A673 (cell line): ENCODE measurements at places on chromosomes 6 and 20. TPM values are rescaled to one million over a fixed set of nuclear protein-coding genes. Genes with fewer than 3 reads are reported as not detected.

- no peak overlapping the region for H3K27ac ChIP-seq
- DNase-seq, result no peak
- peaks cover 52% of the 10 kb centered on the region for H3K27me3 ChIP-seq
- H3K4me3 ChIP-seq, result no peak overlapping the region
- H3K4me1 ChIP-seq, result no peaks in the 10 kb centered on the region
- H3K36me3 ChIP-seq, result no peaks in the 10 kb centered on the region
These were observed 258.7 kb downstream of the TAF4 start for GRCh38 chr20:61806995-61807394.

DNA sequence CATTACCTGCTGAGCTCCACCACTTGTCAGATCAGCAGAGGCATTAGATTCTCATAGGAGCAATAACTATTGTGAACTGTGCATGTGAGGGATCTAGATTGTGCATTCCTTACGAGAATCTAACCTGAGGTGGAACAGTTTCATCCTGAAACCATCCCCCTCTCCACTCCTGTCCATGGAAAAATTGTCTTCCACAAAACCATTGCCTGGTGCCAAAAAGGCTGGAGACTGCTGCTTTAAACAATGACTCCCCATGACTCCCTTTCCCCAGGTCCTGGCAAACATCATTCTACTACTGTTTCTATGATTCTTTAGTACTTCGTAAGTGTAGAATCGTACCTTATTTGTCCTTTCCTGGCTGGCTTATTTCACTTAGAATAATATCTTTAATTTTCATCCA, 9.7 kb upstream of the DYNLRB1 start:
- H3K36me3 ChIP-seq, result peaks cover 28% of the 10 kb centered on the region
- no peaks in the 10 kb centered on the region for H3K4me1 ChIP-seq
- no peaks in the 10 kb centered on the region for H3K27me3 ChIP-seq
- no peak overlapping the region for H3K27ac ChIP-seq

- no peaks in the 10 kb centered on the region for H3K27me3 ChIP-seq
- no peaks in the 10 kb centered on the region for H3K36me3 ChIP-seq
- DNase-seq, result no peak
- no peak overlapping the region for H3K4me3 ChIP-seq
- no peaks in the 10 kb centered on the region for H3K4me1 ChIP-seq
These were observed 184.7 kb upstream of the PREP start for GRCh38 chr6:105587349-105588122.

- H3K4me3 ChIP-seq, result no peak overlapping the region
- H3K36me3 ChIP-seq, result no peaks in the 10 kb centered on the region
- peaks cover 19% of the 10 kb centered on the region for H3K4me1 ChIP-seq
- DNase-seq, result no peak
These were observed 22.8 kb upstream of the EPM2A start for GRCh38 chr6:145758113-145758512.

DNA sequence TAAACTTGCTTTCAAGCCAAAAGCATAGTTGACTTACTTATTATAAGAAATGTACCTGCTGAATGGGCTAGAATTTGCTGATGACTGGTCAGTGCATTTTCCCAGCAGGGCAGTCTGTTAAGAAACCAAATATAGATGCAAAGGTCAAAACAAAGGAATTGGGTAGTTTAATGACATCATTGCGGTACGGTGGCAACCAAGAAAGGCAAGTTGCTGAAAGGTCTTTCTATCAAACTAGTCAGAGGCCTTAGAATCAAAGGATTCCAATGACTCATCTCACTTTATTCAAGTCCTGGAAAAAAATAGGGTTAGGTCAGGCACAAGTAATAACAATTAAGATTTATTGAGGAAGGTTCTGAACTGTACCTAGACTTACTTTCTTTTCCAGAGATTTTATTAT, 76.4 kb downstream of the KIZ start:
- no peak overlapping the region for H3K4me3 ChIP-seq
- H3K4me1 ChIP-seq, result no peaks in the 10 kb centered on the region
- no peak for DNase-seq
- no peaks in the 10 kb centered on the region for H3K36me3 ChIP-seq

DNA sequence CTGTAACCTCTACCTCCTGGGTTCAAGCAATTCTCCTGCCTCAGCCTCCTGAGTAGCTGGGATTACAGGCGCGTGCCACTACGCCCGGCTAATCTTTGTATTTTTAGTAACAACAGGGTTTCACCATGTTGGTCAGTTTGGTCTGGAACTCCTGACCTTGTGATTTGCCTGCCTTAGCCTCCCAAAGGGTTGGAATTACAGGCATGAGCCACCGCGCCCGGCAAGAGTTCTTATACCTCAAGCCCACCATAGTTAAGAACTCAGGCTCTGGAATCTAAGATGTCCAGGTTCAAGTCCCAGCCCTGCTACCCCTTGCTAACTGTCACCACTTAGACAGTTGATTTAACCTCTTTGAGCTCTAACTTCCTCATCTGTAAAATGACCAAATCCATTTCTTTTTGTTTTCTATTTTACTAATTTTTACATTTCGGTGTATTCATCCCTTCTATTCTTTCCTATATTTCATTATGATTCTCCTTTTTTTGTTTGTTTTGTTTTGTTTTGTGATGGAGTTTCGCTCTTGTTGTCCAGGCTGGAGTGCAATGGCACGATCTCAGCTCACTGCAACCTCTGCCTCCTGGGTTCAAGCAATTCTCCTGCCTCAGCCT, 104.8 kb upstream of the ZNF217 start:
- no peaks in the 10 kb centered on the region for H3K27me3 ChIP-seq
- no peak for DNase-seq
- peaks cover 5% of the 10 kb centered on the region for H3K4me1 ChIP-seq
- H3K27ac ChIP-seq, result no peak overlapping the region

GRCh38 chr6:47083586-47084047, 41.5 kb upstream of the ADGRF1 start:
- no peaks in the 10 kb centered on the region for H3K36me3 ChIP-seq
- no peak overlapping the region for H3K27ac ChIP-seq
- H3K4me3 ChIP-seq, result no peak overlapping the region
- peak; percentile 85 for DNase-seq
- H3K4me1 ChIP-seq, result peaks cover 17% of the 10 kb centered on the region
- no peaks in the 10 kb centered on the region for H3K27me3 ChIP-seq

- no peaks in the 10 kb centered on the region for H3K27me3 ChIP-seq
- no peak overlapping the region for H3K27ac ChIP-seq
- H3K4me3 ChIP-seq, result no peak overlapping the region
- H3K36me3 ChIP-seq, result no peaks in the 10 kb centered on the region
These were observed 22.6 kb upstream of the SIRPA start for GRCh38 chr20:1872459-1873097.

- H3K27ac ChIP-seq, result peak overlapping the region; percentile 77
- H3K36me3 ChIP-seq, result no peaks in the 10 kb centered on the region
- H3K4me3 ChIP-seq, result no peak overlapping the region
- peaks cover 94% of the 10 kb centered on the region for H3K4me1 ChIP-seq
- DNase-seq, result peak; percentile 24
- no peaks in the 10 kb centered on the region for H3K27me3 ChIP-seq
These were observed 27.0 kb downstream of the TOX2 start for GRCh38 chr20:43941476-43942200.

- no peak overlapping the region for H3K4me3 ChIP-seq
- no peaks in the 10 kb centered on the region for H3K36me3 ChIP-seq
- no peaks in the 10 kb centered on the region for H3K27me3 ChIP-seq
- no peak for DNase-seq
- no peaks in the 10 kb centered on the region for H3K4me1 ChIP-seq
These were observed 31.2 kb downstream of the GCNT2 start for GRCh38 chr6:10552270-10552810.

DNA sequence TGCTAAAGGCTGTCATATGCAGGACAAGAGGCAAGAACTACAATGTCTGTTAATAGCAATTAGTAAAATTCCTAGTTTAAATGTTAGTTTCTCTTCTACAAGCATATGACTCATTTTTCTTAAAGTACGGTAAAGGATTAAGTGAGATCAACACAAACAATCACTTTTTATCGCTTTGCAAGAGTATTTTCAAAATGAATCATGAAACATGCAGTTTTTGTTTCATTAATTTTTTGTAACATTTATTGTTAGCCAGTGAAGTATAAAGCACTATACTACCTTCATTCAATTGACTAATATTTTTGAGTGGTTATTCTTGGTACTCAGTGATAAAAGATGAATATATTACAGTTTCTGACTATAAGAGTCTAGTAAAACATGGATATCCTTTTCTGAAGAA, 138.6 kb downstream of the AHI1 start:
- H3K36me3 ChIP-seq, result no peaks in the 10 kb centered on the region
- no peaks in the 10 kb centered on the region for H3K4me1 ChIP-seq
- H3K4me3 ChIP-seq, result no peak overlapping the region
- no peak for DNase-seq
- H3K27ac ChIP-seq, result no peak overlapping the region

DNA sequence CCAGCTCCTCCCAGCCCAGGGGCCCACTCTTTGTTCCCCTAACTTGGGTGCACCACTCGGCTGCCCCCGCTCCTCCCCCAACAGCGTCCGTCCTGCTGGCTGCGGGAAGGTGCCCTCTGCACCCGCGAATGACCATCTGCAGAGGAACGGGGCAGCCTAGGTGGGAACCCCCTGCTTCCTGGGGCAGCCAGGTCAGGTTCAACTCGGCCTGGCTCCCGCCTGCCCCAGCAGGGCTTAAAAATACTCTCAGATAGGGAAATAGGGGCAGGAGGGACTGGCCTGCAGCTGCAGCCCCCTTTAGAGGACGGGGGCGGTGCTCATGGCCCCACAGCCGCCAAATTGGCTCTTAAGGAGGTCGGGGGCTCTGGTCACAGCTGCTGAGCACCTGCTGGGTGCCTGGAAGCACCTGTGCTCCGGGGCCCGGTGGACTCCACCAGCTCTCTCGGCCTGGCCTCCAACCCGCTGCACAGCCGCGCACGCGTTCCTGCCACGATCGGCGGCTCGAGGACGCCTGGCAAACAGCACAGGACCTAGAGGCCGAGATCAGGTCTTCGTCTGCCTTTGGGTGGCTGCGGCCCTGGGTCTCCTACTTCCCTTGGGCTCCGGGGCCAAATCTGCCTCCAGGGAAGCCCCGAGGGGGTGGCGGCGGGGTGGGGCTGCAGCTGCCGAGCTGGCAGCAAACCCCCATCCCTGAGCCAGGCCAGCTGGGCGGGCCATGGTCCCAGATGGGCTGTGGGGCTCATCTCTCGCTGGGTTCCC, 700 bp upstream of the LAMA5 start:
- H3K4me1 ChIP-seq, result peaks cover 29% of the 10 kb centered on the region
- H3K27ac ChIP-seq, result no peak overlapping the region
- no peak for DNase-seq
- peaks cover 23% of the 10 kb centered on the region for H3K27me3 ChIP-seq
- no peaks in the 10 kb centered on the region for H3K36me3 ChIP-seq

DNA sequence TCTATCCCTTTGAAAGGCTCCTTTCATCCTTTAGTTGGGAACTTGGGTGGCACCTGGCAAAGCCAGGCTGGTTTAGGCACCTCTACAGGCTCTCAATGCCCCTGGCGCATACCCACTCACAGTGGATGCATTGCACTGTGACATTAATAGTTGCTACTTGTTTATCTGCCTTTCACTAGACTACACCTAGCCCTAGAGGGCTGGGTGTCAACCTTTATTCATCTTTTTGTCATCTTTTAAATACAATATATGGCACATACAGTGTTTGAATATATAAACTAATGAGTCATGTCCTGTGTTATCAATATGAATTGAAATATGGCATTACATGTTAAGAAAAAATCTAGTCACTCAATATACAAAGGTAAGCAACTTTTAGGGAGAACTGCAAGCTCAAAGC, 120.0 kb upstream of the BCLAF1 start:
- H3K4me3 ChIP-seq, result no peak overlapping the region
- no peak for DNase-seq
- no peak overlapping the region for H3K27ac ChIP-seq
- H3K4me1 ChIP-seq, result peaks cover 13% of the 10 kb centered on the region

- DNase-seq, result no peak
- H3K4me3 ChIP-seq, result no peak overlapping the region
- H3K27ac ChIP-seq, result no peak overlapping the region
These were observed 111.7 kb downstream of the TRERF1 start for GRCh38 chr6:42339991-42340401.

DNA sequence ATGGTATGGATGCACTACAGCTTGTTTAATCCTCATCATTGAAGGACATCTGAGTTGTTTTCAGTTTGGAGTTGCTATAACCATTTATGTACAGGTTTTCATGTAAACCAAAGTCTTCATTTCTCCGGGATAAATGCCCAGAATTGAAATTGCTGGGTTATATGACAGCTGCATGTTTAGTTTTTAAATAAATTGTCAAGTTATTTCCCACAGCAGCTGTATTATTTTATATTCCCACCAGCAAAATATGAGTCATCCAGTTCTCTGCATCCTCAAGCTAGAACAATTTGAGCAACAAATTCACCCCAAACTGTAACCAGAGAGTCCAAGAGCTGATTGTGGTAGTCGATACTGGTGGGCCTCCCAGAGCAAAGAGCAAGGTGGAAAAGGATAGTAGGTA, 161.0 kb upstream of the PRND start:
- H3K36me3 ChIP-seq, result no peaks in the 10 kb centered on the region
- H3K27ac ChIP-seq, result no peak overlapping the region
- peaks cover 7% of the 10 kb centered on the region for H3K4me1 ChIP-seq
- no peak overlapping the region for H3K4me3 ChIP-seq
- no peak for DNase-seq
- H3K27me3 ChIP-seq, result no peaks in the 10 kb centered on the region

DNA sequence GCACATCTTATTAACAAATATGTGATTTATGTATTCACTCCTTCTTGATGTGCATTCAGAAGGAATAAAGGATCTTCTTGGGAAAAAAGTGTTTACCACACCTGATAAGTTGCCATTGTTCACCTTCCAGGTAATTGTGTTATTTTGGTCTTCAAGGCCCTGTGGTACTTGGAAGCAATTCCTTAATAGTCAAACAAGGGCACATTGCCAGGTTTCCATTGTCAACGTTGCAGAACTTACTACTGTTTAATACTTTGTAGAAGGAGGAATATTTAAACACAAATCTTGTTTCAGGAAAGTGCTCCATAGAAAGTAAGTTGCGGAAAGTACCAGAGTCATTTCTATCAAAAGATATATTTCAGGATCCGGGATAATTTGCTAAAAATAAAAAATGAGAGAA, 129.5 kb upstream of the SGK1 start:
- H3K4me3 ChIP-seq, result no peak overlapping the region
- H3K4me1 ChIP-seq, result peaks cover 10% of the 10 kb centered on the region
- H3K27ac ChIP-seq, result no peak overlapping the region
- peak; percentile 15 for DNase-seq
- H3K27me3 ChIP-seq, result no peaks in the 10 kb centered on the region
- no peaks in the 10 kb centered on the region for H3K36me3 ChIP-seq

MEP1A gene
- not detected in 2 replicates for total RNA-seq

CST2 gene
- not detected in 2 replicates for total RNA-seq

SCUBE3 gene
- total RNA-seq, result 0.04 TPM in 1 of 2 replicates, not detected in the other

RSPO3 gene
- total RNA-seq, result 0.39 and 0.52 TPM in 2 replicates

C6orf132 gene
- total RNA-seq, result 0.04 and 0.15 TPM in 2 replicates

CTAGE9 gene
- not detected in 2 replicates for total RNA-seq

DUSP15 gene
- 0.31 TPM in 1 of 2 replicates, not detected in the other for total RNA-seq

MARCKS gene
- 95.9 and 110 TPM in 2 replicates for total RNA-seq

MLN gene
- not detected in 2 replicates for total RNA-seq

MDFI gene
- 342 and 346 TPM in 2 replicates for total RNA-seq

EPB41L1 gene
- 7.1 and 9.0 TPM in 2 replicates for total RNA-seq

HAO1 gene
- total RNA-seq, result not detected in 2 replicates

FILIP1 gene
- 0.24 and 0.32 TPM in 2 replicates for total RNA-seq

TRPC4AP gene
- 34.6 and 39.5 TPM in 2 replicates for total RNA-seq

GINM1 gene
- 24.0 and 29.7 TPM in 2 replicates for total RNA-seq
